ENCODE measurements at places on chromosomes 3 and 15.

GRCh38 chr3:107216711-107217110 lies 160.5 kb upstream of the CCDC54 start:
- no peaks in the 10 kb centered on the region for H3K36me3 ChIP-seq
- no peaks in the 10 kb centered on the region for H3K27me3 ChIP-seq
- no peak for DNase-seq
- no peak overlapping the region for H3K27ac ChIP-seq
- H3K4me3 ChIP-seq: no peak overlapping the region

GRCh38 chr15:34776606-34777105 lies 18.7 kb downstream of the ACTC1 start:
- H3K27ac ChIP-seq: no peak overlapping the region
- H3K36me3 ChIP-seq: no peaks in the 10 kb centered on the region
- DNase-seq: no peak
- no peaks in the 10 kb centered on the region for H3K27me3 ChIP-seq

DNA sequence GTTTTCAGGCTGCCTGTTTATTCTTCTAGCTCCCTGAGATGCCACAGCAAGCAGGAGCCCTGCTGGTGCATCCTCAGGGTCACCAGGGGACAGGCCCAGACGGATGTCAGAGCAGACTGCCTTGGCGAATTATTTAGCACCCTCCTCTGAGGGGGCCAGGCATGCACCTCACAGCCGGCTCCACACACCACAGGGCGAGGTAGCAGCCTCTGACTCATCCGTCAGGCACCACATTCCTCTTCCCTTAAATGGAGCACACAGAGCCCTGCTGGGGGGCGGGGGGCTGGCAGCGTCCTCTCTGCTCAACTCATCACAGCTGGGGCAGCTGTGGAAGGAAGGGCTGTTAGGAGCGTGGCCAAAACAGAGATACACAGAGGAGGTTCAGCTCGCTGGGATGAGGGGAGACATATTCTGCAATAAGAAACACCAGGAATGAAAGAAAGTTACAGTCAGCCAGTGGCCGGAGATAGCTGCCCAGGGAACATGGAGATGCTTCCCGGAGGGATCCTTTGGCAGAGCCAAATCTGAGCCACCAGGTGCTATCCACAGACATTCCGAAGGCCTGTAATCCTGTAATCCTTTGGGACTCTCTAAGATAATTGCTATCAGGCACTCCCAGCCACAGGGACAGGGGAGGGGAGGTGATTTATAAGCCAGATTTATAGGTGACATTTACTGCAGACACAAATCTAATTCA lies 13.9 kb upstream of the PRICKLE2 start:
- H3K27me3 ChIP-seq: no peaks in the 10 kb centered on the region
- H3K4me1 ChIP-seq: no peaks in the 10 kb centered on the region
- H3K27ac ChIP-seq: no peak overlapping the region
- DNase-seq: peak; percentile 53
- no peaks in the 10 kb centered on the region for H3K36me3 ChIP-seq

DNA sequence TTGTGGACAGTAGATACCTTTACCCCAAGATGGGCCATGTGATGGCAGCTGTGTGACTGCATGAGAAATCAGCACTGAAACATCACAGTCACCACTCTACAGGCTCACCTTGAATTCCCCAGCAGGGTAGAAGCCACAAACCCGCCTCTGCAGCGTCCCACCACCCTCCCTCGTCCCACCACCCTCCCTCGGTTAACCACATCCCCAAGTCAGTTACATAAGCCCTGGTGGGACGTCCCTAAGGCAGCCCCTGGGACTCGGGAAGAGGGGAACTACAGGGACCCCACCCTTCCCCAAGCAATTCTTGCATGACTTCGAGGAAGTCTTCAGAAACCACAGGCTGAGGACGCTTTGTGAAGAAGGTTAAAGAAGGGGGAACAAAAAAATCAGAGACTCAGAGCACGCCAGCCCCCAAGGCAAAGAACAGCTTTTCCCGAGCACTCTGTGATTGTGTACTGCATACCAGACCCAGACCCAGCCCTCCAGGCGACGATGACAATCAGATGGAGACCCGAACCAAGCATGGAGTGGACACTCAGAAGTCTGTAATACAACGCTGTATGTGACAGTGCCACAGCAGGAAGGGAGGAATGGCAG lies 60.5 kb downstream of the SH3BP5 start:
- no peak overlapping the region for H3K4me3 ChIP-seq
- no peaks in the 10 kb centered on the region for H3K4me1 ChIP-seq
- DNase-seq: no peak

GRCh38 chr3:27134171-27134796 lies 234.9 kb downstream of the NEK10 start:
- no peak overlapping the region for H3K27ac ChIP-seq
- no peaks in the 10 kb centered on the region for H3K36me3 ChIP-seq
- H3K4me1 ChIP-seq: no peaks in the 10 kb centered on the region

- no peak overlapping the region for H3K27ac ChIP-seq
- no peaks in the 10 kb centered on the region for H3K27me3 ChIP-seq
- H3K4me1 ChIP-seq: no peaks in the 10 kb centered on the region
- H3K4me3 ChIP-seq: no peak overlapping the region
- DNase-seq: no peak
- H3K36me3 ChIP-seq: no peaks in the 10 kb centered on the region
These were observed 238.3 kb upstream of the FEZF2 start for GRCh38 chr3:62611541-62612240.

DNA sequence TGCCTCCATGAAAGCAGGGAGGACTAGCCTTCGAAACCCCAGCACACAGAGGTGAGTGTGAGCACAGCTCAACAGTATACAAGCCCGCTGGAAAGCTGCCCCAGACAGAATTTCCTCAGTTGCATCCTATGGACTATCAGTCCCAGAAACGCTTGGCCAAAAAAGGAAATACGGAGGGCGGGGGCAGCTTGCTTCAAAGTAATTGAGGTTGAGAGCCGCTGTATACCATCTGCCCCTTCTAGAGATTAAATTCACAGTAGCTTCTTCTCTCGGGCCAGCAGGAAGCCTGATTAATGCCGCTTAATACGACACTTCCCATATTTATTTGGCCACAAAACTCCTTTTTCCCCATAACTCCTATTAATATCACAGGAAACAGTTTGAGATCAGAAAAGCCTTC lies 88.7 kb downstream of the LIPC start:
- no peaks in the 10 kb centered on the region for H3K36me3 ChIP-seq
- H3K4me1 ChIP-seq: peaks cover 32% of the 10 kb centered on the region
- H3K4me3 ChIP-seq: no peak overlapping the region
- peak overlapping the region; percentile 69 for H3K27ac ChIP-seq
- no peak for DNase-seq
- H3K27me3 ChIP-seq: no peaks in the 10 kb centered on the region

GRCh38 chr15:33517944-33518343 lies 207.2 kb downstream of the RYR3 start:
- no peaks in the 10 kb centered on the region for H3K4me1 ChIP-seq
- DNase-seq: no peak
- no peak overlapping the region for H3K4me3 ChIP-seq
- no peaks in the 10 kb centered on the region for H3K27me3 ChIP-seq

DNA sequence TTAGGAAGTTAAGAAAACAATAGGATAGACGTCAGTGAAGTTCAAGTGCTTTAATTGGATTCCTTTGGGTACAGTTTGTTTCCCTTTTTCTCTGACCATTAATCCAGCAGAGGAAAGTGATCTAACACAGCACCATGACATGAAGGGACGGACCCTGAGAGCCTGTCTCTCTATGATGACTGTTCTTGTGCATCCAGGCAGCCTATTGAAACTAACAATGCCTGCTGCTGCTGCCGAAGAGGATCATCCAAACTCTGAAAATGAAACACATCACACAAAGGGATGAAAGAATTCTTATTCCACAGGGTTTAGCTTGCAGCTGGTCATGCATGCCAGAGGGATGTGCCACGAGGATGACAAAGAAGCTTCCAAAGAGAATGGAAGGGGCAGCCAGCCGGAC lies 75.5 kb downstream of the ZBTB20 start:
- no peak overlapping the region for H3K4me3 ChIP-seq
- no peaks in the 10 kb centered on the region for H3K27me3 ChIP-seq
- H3K36me3 ChIP-seq: no peaks in the 10 kb centered on the region
- H3K27ac ChIP-seq: no peak overlapping the region
- H3K4me1 ChIP-seq: peaks cover 24% of the 10 kb centered on the region
- no peak for DNase-seq

DNA sequence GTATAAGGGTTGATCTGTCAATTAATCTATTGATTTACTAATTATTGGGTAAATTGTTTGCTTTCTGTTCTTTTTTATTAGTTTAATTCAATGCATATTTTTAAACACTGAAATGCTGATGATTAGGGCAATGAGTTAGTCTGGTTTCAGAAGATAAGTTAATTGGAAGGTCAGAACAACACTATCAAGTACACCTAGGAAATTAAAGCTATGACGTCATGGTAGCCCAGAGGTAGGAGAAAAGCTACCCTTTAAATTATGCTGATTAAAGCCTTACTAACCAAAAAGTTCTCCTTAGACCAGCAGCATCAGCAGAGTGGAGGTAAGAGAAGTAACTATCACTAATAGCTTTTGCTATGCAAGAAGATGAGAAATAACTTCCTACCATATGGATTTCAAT lies 770.4 kb upstream of the ARPP21 start:
- no peaks in the 10 kb centered on the region for H3K27me3 ChIP-seq
- H3K27ac ChIP-seq: no peak overlapping the region
- no peaks in the 10 kb centered on the region for H3K4me1 ChIP-seq

DNA sequence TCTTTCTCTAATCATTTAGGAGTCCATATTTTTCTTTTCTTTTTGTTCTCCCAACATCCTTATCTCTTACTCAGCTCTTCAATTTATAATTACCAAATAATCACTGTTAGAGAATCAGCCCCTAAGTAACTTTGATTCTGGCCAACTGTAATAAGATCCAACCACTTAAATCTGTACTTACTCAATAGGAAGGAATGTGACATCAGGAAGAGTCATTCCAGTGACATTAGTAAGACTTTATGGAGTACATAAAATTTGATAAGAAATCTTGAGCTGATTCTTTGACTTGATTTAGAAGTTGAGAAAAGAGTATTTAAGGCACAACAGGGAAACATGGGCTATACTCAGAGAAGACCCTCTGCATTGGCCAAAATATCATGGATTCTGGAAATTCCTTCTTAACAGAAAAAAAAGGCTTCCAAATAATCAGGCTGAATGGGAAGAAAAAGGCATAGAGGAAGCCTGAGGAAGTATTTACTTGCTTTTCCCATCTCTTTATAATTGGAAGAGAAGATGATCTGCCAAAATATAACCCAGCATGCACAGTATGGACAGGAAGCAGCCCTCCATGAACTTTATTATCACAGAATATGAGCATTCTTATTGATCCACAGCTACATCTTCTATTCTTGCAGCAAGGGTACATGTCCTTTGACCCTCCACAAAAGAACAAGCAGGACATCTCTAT lies 289.7 kb upstream of the TPRG1 start:
- H3K27me3 ChIP-seq: no peaks in the 10 kb centered on the region
- H3K4me3 ChIP-seq: no peak overlapping the region
- H3K36me3 ChIP-seq: no peaks in the 10 kb centered on the region
- H3K4me1 ChIP-seq: no peaks in the 10 kb centered on the region

DNA sequence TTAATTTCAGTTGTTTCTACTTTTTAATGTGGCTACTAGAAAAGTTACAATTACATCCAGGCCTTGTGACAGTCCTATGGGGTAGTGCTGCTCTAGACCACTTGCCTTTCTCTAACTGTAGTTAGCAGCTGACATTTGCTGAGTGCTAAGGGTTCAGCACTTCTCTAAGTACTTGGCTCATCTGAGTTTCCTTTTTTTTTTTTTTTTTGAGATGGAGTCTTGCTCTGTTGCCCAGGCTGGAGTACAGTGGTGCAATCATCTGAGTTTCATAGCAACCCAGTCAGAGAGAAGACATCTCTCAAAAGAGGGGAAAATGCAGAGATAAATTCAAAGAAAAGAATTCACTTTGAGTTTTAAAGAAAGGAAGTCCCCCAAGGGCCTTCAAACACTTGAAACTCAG lies 130.8 kb downstream of the MYLK start:
- H3K4me3 ChIP-seq: no peak overlapping the region
- no peaks in the 10 kb centered on the region for H3K27me3 ChIP-seq

DNA sequence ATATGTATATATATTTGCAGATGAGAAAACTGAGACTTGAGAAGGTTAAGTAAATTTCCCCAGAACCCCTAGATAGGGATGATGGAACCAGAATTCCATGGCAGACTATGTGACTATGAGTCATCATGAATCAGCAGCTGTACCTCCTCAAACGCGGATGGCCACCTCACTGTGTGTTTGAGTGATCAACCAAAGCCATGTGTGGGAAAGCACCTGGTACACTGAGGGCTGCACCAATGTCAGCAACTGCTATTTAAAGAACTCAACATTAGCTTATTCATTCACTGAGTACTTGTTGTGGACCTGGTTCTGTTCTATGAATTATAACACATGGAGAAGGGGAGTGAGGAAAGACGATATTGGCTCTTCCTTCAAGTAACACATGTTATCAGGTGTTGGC lies 377.0 kb downstream of the GAP43 start:
- no peak for DNase-seq
- H3K27me3 ChIP-seq: no peaks in the 10 kb centered on the region
- H3K27ac ChIP-seq: no peak overlapping the region
- no peaks in the 10 kb centered on the region for H3K4me1 ChIP-seq

GRCh38 chr3:52495777-52496602 lies 852 bp downstream of the STAB1 start:
- no peaks in the 10 kb centered on the region for H3K27me3 ChIP-seq
- no peaks in the 10 kb centered on the region for H3K4me1 ChIP-seq
- H3K4me3 ChIP-seq: no peak overlapping the region
- DNase-seq: no peak

- H3K36me3 ChIP-seq: no peaks in the 10 kb centered on the region
- no peak overlapping the region for H3K4me3 ChIP-seq
- no peak for DNase-seq
- H3K27me3 ChIP-seq: no peaks in the 10 kb centered on the region
- no peaks in the 10 kb centered on the region for H3K4me1 ChIP-seq
These were observed 79.2 kb downstream of the CNTN3 start for GRCh38 chr3:74535281-74535680.

DNA sequence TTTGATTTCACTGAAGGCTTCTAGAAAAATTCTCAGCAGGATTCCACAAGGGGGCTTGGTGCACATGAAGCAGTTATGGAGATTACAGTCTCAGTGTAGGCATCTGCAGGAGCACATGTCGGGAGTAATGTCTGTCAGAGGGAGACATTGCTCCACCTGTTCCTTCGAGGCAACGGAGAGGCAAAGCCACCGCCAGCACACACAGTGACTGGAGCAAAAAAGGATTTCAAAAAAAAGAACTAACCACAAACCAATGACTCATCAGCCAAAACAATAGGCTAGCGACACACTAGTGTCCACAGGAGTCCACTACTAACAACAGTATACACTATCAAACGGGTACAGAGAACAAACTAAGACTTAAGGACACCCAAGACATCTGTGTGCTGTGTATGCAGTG lies 68.9 kb downstream of the NPTN start:
- H3K4me3 ChIP-seq: no peak overlapping the region
- H3K4me1 ChIP-seq: no peaks in the 10 kb centered on the region
- peaks cover 5% of the 10 kb centered on the region for H3K36me3 ChIP-seq
- H3K27ac ChIP-seq: no peak overlapping the region
- no peaks in the 10 kb centered on the region for H3K27me3 ChIP-seq

GRCh38 chr15:32956006-32956405 lies 238.2 kb downstream of the GREM1 start:
- H3K4me1 ChIP-seq: no peaks in the 10 kb centered on the region
- DNase-seq: peak; percentile 9
- H3K36me3 ChIP-seq: no peaks in the 10 kb centered on the region
- H3K27ac ChIP-seq: no peak overlapping the region
